Esophagus squamous epithelium (tissue), 5 donors: ENCODE measurements at places on chromosomes 2 and 18.

GRCh38 chr18:8030201-8030600 is 463.1 kb downstream of the PTPRM start:
- no peak for DNase-seq

GRCh38 chr2:101710036-101710435 is 12.5 kb downstream of the MAP4K4 start:
- DNase-seq, result no peak

DNA sequence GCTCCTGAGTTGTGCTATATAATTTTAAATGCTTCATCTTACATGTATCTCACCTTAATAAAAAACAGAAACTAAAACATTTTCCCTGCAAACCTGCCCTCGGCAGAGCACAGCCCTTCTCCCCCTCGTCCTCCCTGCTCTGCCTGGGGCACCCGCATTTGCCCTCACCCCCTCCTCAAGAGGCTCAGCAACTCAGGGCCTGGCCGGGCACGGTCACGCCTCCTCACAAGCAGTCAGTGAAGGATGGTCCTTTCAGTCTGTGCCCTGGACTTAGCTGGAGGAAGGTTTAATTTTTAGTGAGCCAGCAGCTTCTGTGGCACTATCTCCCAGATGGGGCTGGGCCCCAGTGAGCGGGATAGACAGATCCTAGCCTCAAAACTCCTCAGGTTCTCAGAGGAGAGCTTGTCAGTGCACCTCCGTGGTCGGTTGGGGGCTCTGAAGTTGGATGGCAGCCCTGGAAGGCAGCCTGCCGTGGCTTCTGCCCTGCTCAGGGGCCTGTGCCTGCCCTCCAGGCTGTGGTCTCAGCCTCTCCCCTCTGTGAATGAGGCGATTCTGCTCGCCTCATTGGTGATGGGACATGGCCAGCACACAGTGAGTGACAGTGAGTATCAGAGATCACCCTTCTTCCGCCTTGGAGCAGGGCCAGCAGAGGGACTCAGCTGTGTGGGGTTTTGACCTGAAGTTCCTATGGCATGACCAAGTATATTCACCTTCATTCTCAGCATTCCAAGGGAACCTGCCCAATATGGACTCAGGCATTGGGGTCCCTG is 56.3 kb upstream of the AFF3 start:
- DNase-seq, result no peak

DNA sequence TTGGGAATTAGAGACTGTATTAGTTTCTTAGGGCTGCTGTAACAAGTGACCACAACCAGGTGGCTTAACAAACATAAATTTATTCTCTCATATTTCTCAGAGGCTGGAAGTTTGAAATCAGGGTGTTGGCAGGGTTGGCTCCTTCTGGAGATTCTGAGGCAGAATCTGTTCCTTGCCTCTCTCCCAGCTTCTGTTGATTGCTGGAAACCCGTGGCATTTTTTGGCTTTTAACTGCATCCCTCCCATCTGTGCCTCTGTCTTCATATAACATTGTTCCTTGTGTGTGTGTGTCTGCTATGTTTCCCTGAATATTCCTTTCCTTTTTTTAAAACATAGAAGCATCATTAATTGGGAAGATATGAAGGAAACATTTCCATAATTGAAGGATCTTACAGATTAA is 448.1 kb upstream of the DCC start:
- no peak for DNase-seq
